ENCODE measurements at places on chromosomes 5 and 9.

GRCh38 chr9:86036555-86036954, 62.8 kb downstream of the GOLM1 start:
- no peak for ATAC-seq

GRCh38 chr5:126422994-126423788, at the start of gene GRAMD2B:
TSS of gene GRAMD2B (plus strand) at chr5:126423409. CDS start at chr5:126423607, 198 bp downstream.
- peak; percentile 98 for ATAC-seq

DNA sequence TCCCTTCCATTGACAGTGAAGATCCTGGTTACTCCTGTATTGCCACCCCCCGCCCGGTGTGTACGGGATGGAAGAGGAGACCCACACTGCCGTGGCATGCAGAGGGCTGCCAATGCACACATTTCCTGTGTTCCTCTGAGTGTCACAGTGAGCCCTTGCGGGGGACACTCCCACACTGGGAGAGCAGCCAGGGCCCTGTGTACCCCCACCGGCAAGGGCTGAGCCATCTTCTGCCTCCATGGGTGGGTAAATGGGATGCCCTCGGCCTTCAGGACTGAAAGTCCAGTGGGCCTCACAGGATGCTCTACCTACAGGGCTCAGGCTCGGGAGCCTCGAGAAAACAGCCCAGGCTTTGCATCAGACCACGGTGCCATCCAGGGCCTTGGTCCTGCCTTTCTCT, 18.1 kb downstream of the IRX1 start:
- ATAC-seq = no peak

- peak; percentile 87 for ATAC-seq
Measured at GRCh38 chr5:149113669-149114068, 27.6 kb upstream of the ABLIM3 start.

- ATAC-seq = no peak
Measured at GRCh38 chr5:167575330-167575729, 716.1 kb upstream of the WWC1 start.

DNA sequence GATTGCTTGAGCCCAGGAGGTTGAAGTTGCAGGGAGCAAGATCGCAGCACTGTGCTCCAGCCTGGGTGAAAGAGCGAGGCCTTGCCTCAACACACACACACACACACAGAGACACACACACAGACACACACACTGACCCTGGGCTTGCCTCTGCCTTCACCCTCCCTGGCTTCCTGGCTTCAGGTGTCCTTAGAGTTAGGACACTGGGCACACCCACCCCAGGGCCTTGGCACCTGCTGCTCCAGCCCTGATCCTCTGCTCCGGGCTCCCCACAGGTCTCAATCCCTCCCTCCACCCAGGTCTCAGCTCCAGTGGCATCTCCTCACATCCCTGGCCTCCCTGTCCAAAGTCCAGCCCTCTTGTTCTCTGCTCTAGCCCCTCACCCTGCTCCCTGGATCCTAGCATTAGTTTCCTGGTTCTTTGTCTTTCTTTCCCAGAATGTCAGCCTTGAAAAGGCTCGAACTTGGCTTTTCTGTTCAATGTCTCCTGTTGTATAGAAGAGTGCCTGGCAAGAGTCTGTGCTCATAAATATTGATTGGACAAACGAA, 212.9 kb downstream of the C9orf50 start:
- ATAC-seq = no peak

- no peak for ATAC-seq
Measured at GRCh38 chr5:140011297-140011802, 31.7 kb downstream of the NRG2 start.

GRCh38 chr5:80961376-80962281, 1.5 kb downstream of the RASGRF2 start:
- no peak for ATAC-seq

GRCh38 chr5:147464211-147464610, 45.7 kb downstream of the DPYSL3 start:
- ATAC-seq = no peak

DNA sequence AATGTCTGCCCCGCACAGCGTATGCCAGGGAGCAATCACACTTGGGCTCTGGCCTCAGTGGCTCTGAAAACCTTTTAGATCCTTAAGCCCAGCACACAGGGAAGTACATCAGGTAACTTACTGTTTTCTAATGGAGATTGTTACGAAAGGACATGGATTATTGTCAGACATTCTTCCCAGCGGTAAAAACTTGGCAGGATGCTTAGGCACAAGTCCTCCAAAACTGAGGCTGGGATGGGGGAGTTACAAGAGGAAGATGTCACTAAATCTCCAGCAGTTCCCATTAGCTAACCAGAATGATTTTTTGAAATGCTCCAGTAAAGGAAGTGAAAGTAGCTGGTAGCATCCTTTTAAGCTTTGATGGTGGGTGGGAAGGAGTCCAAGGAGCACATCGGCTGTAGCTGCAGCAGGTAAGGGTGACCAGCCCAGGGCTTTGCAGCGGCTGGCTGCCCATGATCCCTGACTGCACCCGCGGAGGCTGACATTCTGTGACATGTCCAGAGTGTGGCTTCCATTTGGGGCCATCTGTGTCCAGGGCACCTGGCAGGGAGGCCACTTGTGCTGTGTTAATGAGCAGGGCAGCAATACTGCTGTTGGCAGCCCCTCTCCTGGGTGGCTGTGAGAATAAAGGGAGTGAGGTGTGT, 165.8 kb downstream of the GADD45G start:
- no peak for ATAC-seq

GRCh38 chr9:23412458-23412857, 413.6 kb downstream of the ELAVL2 start:
- no peak for ATAC-seq

- no peak for ATAC-seq
Measured at GRCh38 chr5:172670005-172670402, 28.9 kb downstream of the NEURL1B start.

GRCh38 chr9:118162716-118163115, 458.5 kb downstream of the TLR4 start:
- ATAC-seq = no peak

GRCh38 chr5:136128481-136128880, 4.2 kb upstream of the SMAD5 start:
- ATAC-seq = no peak

DNA sequence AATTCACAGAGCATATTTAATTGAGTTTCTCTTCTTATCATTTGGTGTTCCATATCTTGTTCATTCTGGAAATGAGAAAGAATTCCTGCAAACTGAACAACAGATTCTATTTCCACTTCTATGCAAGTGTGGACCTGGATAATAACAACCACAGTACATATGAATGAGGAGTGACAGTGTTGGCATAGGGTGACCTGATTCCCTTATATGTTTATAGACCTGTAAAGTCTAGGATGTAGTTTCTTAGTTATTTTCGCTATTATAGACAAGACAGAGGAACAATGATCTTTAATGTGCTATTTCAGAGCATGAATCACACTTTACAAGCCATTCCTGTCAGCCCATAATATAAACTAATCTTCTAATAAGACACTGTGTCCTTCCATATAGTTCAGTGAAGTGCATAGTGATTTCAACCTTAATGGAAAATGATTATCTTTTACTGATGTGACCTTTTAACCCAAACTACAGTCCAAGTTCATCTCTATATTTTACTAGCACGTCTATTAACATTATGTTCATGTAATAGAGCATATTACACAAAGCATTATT, 88.2 kb upstream of the FAM174A start:
- ATAC-seq = no peak

DNA sequence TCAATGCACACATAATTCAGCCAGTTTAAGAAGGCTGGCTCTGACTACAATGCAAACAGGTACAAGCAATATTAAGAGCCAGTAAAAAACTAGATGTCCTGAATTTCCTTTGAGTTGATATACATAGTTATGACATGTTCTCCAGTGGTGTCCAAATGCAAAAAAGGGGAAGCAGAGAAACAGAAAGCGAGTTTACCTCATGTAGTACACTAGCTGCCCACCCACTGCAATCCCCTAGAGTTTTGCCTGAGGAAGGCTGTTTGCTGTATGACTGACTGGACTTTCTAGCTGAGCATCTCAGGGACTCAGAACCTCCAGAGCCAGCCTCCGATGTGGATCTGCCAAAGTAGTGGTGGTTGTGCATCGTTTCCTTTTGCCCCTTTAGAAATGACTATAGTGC, 44.8 kb upstream of the SLC1A3 start:
- ATAC-seq = no peak

GRCh38 chr5:43192558-43193180, 644 bp downstream of the NIM1K start:
- ATAC-seq = peak; percentile 79

DNA sequence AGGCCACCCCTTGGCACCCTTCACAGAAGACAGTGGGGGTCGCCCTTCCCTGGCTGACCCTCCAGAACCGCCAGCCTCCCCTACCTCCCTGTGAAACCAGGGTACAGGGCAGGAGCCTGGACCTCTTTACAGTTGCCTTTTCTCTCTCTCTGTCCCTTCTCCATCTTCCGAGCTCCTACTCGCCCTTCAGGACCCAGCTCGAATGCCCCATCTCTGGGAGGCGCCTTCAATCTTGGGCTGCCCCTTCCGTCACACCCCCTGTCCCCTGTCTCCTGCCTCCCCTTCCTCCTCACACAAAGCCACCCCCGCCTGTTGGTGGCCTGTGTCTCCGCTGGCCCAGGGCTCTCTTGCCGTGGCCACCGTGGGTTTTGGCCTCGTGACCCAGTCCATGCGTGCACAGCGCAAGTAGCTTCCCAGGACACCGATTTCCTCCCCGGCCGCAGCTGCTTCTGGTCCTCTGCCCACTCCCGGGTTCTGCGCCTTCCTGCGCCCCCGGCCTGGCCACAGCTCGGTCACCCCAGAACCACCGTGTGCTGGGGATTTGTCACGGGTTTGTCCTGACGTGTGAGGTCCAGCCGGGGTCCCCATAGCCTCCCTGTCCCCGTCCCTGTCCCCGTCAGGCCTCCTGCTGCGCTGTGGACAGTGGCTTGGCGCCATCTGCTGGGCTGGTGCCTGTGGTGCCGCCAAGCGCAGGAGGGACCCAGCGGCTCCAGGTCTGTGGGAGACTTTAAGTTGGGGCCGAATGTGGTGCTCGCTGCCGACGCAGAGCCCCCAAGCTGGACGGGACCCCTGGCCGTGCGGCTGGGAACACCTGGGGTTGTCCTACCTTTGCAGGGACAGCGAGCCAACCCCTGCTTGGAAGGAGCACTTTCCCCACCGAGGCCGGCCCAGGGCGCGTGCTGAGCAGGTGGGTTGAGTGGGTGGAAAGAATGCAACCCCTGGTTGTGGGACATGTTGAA, 4.0 kb upstream of the TMEM250 start:
- ATAC-seq = peak; percentile 42

DNA sequence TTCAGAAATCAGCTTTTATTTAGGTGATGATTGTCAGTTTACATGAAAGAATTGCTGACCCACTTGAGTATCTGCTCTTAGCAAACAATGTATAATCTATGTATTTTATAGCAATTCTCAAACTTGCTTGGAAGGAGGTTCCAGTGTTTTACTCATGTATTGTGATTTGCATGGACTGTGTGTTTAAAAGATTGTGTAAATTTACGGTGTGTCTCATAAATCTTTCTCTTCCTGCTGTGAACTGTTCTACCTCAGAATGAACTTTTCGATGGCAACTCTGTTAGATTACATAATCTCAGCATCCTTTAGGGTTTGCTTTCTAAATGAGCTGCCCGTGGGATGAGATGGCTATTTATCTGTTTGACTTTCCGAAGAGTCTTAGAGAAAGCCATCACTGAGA, 122.5 kb downstream of the MEF2C start:
- no peak for ATAC-seq

- ATAC-seq = no peak
Measured at GRCh38 chr9:36911037-36911436, 123.0 kb downstream of the PAX5 start.

GRCh38 chr9:125829743-125830142, 82.6 kb downstream of the PBX3 start:
- ATAC-seq = no peak

- ATAC-seq = no peak
Measured at GRCh38 chr5:179822444-179822990, 1.8 kb downstream of the SQSTM1 start.

- no peak for ATAC-seq
Measured at GRCh38 chr9:84239343-84239742, 101.2 kb downstream of the SLC28A3 start.

- ATAC-seq = no peak
Measured at GRCh38 chr9:27154908-27155307, 45.9 kb downstream of the TEK start.

Measured in esophagus mucosa (tissue), 1 donor.